Stimulated activated CD4-positive, alpha-beta T cell treated with anti-CD3 and anti-CD28 coated beads, TNF-alpha, amount 100 ng/mL, for 1 hour (primary cell): ENCODE measurements at places on chromosomes 11 and 22.

GRCh38 chr11:74162681-74163467 is 7.9 kb downstream of the C2CD3 start:
- DNase-seq = no peak

DNA sequence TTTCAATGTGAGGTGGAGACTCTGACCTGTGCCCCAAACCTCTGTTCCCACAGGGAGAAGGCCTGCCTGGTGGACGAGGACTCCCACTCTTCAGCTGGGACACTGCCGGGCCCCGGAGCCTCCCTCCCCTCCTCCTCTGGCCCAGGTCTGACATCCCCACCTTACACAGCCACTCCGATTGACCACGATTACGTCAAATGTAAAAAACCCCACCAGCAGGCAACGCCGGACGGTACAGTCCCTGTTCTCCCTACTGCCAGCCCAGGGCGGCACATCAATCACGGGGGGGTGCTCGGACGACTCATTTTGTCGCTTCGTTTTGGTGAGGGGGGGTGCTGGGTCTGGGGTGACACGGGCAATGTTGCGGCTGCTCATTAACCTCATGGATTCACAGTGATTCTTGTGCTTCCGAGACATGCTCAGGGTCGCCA is 83.3 kb upstream of the SUSD2 start:
- no peak for DNase-seq

- no peak for DNase-seq
Observed at GRCh38 chr11:69393178-69393832, 88.2 kb upstream of the LINC01488 start.

DNA sequence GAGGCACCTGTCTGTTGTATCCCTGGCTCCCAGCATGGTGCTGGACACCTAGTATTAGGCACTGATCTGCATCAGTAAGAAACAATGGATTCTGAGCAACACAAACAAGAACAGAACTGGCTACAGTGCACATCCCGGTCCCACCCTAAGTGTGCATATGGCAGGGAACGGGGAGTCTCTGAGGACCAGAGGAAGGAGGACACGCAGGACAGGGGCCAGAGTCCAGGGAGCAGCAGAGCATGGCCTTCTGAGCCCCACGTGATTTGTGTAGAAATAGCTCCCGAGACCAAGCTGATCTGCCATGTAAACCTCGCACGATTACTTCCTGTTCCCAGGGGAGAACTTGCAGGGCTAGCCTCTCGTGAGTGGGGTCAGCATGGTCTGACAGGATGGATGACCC is 12.7 kb upstream of the SNX32 start:
- no peak for DNase-seq

GRCh38 chr11:35322318-35322979 is 96.9 kb downstream of the SLC1A2 start:
- DNase-seq = no peak

DNA sequence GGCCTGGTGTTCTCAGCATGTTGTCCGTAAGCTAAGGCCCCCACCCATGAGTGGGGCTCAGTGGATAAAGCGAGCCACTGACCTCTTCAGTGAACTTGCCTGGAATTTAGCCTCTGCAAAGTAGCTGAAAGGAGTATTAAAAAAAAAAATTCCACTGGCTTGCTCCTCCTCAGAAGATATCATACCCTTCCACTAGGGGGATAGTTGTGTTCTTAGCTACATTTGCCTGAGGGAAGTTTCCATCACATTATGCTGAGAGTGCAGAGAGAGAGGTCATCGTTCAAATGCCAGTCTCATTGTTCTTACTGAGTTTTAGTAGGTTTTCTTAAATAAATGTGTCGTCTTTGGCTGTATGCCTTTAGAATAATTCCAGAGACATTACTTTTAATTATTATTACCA is 879.7 kb downstream of the JRKL start:
- no peak for DNase-seq

DNA sequence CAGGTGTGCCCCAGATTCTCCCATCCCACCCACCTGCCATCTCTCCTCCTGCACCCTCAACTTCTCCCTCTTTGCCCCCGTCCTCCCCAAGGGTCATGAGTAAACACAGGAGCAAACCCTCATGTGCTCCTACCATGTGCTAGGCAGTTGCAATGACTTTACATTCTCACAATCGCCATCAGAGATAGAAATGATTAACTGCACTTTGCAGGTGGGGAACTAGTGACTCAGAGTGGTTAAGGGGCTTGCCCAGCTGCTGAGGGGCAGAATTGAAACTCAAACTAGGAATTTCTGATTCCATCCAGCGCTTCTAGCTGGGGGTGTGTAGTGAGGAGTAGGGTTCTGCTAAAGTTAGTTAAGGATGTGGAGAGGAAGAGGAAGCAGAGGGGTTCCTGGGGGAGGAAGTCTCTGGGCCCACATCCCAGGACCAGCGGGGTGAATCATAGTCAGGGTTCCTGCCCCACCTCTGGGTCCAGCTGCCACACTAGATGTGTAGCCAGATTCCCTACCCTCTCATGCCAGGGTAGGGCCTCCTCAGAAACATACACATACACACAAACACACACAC is 16.0 kb upstream of the PRG2 start:
- no peak for DNase-seq

DNA sequence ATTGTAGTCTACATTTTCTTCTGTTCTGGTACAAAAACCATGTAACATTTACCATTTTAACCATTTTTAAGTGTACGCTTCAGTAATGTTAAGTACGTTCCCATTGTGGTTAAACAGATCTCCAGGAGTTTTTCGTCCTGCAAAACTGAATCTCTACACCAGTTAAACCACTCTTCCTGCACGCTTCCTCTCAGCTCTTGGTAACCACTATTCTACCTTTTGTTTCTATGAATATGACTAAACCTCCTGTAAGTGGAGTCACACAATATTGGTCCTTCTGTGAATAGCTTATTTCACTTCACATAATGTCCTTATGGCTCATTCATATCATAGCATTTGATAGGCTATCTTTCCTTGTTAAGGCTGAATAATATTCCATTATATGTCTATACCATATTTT is 7.1 kb upstream of the EXT2 start:
- no peak for DNase-seq

- no peak for DNase-seq
Observed at GRCh38 chr22:45224988-45225731, 15.5 kb downstream of the KIAA0930 start.

DNA sequence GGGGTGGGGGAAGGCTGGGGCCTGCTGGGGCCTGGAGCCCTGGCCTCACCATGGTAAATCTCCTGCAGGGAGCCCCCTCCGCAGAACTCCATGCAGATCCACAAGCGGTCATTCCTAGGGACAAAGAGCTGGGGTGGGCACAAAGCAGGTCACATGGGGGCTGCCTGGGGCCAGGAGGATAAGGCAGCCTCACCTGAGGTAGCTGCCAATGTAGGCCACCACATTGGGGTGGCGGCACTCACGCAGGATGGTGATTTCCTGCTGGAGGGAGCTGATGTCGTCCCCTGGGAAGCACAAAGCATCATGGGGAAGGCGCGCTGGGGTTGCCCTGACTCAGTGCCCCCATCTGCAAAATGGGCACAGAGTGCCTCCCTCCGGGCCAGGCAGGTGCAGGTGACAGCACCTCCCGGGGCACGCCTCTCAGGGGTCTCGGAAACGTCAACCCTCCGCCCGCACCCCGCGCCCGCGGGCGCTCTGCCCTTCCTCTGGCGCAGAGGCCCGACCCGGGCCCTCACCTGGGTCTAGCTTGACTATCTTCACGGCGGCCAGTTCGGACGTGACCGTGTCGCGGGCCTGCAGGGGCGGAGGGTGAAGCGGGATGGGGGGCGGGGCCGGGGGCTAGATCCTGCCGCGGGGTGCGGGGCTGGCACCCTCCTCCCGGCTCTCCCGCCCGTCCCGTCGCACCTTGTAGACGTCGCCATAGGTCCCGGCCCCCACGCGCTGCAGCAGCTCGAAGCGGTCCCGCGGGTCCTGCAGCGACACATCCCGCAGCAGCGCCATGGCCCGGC is 450 bp downstream of the MAP4K2 start:
- no peak for DNase-seq

GRCh38 chr11:67010296-67010905 is 12.5 kb upstream of the SYT12 start:
- no peak for DNase-seq

DNA sequence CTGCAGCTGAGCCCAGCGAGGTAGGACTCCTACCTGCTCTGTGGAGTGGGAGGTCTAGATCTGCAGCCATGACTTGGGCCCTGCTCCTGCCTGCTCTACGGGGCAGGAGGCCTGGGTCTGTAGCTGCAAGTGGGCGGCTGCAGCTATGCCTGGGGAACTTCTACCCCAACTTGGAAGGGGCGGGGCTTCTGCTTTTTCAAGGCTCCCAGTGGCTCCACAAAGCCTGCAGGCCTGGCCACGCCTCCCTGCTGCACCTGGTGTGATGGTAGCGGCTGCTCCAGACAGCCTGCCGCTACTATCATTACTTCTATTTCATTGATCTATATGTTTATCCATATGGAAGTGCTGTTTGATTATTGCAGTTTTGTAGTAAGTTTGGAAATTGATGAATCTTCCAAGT is 121.2 kb downstream of the NELL1 start:
- no peak for DNase-seq

GRCh38 chr11:492427-493226 is 14.4 kb downstream of the RNH1 start:
- no peak for DNase-seq

DNA sequence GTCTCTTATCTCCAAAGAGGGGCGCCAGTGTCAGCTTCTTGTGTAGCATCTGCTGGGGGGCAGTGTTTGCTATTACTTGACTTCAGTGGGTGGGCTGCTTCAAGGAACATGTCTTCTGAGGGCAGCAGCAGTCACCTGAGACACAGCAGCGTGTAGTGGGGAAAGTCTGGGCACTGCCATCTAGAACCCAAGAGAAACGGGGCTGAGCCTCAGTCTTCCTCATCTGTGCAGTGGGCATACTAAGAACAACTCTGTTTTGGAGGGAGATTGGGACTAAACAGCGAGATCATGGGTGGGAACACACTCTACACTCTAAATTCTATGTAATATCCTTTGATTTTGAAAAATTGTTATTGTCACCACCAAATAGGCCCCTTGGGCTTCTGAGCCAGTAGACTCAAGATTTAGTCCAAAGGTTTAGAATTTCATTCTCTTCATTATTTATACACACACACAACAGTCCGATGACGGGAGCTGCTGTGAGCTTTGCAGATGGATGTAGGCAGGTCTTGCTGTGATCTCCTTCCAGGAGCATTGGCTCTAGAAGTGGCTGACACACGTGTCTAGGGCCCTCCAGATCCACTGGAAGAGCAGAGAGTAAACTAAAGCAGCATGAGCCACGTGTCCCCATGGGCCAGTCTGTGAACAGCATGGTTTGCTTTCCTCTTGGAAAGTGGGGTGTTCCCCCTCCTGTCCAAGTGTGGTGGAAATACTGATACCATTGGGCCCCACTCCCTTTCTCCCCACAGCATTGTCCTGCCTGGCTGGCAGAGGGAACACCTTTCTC is 51.8 kb downstream of the TRAF6 start:
- DNase-seq = no peak

- DNase-seq = no peak
Observed at GRCh38 chr11:111526501-111526900, 11.9 kb downstream of the HOATZ start.

GRCh38 chr11:29449281-29450074 is 567.4 kb downstream of the KCNA4 start:
- no peak for DNase-seq
